ENCODE measurements at places on chromosomes 5 and 9.

DNA sequence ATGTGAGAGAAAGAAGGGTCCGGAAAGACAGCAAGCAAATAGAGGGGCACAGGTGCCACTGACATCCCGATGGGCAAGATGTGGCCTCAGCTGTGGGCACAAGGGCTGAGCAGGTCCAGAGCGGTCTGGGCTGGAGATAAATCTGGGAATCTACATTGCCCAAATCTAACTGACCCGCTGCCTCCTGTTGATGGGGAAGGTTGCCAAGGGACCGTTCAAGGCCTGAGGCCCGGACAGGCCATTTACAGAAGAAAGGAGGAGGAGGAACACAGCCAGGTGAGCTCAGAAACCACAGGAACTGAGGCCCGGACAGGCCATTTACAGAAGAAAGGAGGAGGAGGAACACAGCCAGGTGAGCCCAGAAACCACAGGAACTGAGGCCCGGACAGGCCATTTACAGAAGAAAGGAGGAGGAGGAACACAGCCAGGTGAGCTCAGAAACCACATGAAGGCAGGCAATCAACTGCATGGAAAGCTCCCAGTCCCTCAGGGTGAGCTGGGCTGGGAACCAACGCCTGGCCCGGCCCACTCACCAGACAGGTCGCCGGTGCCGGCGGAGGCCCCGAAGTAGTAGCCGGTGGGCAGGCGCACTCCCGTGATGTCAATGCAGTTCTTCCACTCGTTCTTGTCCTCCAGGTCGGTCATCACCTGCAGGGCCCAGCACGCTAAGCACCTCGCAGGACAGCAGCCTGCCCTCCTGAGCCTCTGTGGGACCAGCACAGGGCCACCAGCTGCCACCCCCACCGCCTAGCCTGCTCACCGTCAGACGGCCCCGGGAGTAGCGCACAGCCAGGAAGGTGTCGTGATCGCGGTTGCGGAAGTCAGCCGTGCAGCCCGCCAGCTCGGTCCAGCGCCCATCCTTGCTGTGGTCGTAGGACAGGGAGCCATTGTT lies 14.6 kb downstream of the LMAN2 start:
- no peak for DNase-seq

GRCh38 chr5:51279983-51280706 lies 103.1 kb upstream of the ISL1 start:
- DNase-seq, result no peak

GRCh38 chr5:63524281-63524680 lies 438.0 kb downstream of the HTR1A start:
- no peak for DNase-seq

GRCh38 chr5:112372543-112372942 lies 46.5 kb downstream of the EPB41L4A start:
- DNase-seq, result no peak

GRCh38 chr9:89788434-89788833 lies 183.6 kb downstream of the GADD45G start:
- DNase-seq, result no peak

DNA sequence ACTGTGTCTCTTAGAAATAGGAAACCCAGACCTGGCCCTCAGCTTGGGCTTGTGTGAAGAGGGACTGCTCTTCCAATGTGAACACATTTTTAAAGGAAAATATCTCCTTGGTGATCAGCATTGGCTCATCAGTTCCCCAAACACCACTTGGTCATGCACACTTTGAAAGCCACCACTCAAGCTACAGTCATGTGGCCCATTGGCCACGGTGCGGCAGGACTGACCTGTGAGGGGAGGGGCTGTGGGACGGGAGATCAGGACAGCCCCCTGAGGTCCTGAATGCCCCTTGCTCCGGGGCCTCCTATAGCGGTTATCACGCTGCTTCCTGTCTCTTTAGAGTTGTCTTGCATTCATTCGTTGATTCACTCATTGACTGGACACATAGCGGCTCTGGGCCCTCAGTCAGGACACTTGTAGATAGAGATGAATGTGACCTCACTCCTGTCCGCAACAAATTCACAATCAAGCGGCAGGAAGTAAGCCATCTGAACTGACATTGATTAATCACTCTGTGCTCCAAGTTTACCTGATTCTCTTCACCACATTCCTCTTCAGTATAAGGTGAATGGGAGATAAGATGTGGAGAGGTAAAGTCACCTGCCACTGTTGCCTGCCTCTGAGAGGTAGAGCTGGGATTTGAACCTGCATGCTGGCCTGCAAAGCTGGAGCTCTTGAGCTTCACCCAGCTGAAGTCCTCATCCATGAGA lies 73.1 kb downstream of the COL15A1 start:
- DNase-seq, result no peak

GRCh38 chr5:33903118-33903517 lies 11.3 kb upstream of the ADAMTS12 start:
- DNase-seq, result no peak

DNA sequence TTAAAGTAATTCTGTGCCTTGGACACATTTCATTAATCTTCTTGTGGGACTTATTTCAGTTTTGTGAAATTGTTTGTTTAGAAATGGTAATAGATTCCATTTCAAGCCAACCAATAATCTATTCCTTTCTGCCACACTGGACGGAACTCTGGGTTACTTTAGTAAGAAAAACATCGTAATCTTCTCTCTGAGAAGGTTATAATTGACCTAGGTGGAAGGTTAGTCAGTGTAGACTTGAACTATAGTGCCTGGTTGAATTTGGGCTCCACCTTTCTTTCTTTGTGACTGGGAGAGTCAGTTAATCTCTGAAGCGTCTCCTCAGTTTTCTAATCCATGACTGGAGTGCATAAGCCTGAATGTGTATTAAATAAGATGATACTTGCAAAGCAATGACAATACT lies 89.7 kb upstream of the PRLR start:
- DNase-seq, result no peak

GRCh38 chr9:136325358-136325757 lies 2.0 kb upstream of the GPSM1 start:
- DNase-seq, result no peak

- DNase-seq, result peak; percentile 76
Observed at GRCh38 chr5:125176005-125176390, 429.6 kb upstream of the ZNF608 start.

GRCh38 chr5:98570010-98570409 lies 203.5 kb upstream of the RGMB start:
- peak; percentile 3 for DNase-seq

- peak; percentile 57 for DNase-seq
Observed at GRCh38 chr9:83472221-83472665, 66.0 kb downstream of the FRMD3 start.

DNA sequence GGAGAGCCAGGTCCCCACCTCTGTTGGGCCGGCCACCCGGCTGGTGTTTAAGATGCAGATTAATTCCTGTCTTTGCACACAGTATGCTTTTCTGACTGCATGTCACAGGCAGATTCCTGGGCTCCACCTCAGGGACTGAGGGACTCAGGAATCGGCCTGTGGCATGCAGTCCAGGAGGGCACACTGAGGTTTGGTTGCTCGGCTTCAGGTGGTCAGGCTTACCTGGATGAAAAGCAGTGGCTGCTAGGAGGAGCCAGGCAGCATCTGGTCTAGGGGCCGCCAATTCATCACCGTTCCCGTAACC lies 1.1 kb downstream of the WDR5 start:
- no peak for DNase-seq

GRCh38 chr9:4904322-4905134 lies 80.5 kb upstream of the JAK2 start:
- DNase-seq, result no peak

- no peak for DNase-seq
Observed at GRCh38 chr9:89448381-89448780, 49.5 kb downstream of the SEMA4D start.

DNA sequence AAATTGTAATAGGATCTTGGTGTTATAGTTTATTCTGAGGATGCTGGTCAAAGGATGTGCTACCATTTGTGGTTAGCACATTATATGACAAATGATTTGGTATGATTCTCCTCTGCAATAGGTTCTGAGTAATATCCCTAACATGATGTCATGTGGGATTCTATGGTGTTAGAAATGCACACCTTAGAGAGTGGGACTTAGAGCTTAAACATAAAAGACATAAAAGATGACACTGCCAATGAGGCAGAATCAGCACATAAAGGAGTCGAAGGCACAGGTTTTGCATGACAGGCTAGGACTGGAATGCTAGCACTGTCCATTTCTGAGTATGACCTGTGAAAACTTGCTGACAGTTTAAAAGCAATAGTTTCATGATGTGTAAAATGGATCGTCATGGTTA lies 100.4 kb downstream of the OSTF1 start:
- peak; percentile 31 for DNase-seq

- no peak for DNase-seq
Observed at GRCh38 chr9:94792511-94792910, 66.0 kb downstream of the AOPEP start.

DNA sequence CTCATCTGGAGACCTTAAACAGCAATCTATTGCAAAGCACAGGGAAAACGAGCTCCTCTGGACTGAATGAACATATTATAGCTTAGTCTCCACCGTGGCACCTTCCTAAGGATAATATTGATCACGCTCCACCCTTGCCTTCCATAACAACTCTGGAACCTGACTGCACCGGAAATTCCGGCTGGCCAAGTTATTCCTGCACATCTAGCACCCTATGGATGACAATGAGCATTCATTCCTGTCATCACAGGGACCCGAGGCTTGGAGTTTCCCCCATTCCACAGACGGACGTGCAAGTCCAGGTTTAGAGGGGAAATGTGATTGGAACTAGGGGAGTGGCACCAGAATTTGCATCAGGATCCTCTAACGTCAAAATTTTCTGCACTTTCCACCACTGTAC lies 27.5 kb downstream of the STK10 start:
- DNase-seq, result no peak

- DNase-seq, result no peak
Observed at GRCh38 chr5:112149727-112150126, 269.4 kb downstream of the EPB41L4A start.

- DNase-seq, result no peak
Observed at GRCh38 chr5:143056792-143057579, 286.8 kb downstream of the ARHGAP26 start.

GRCh38 chr5:143533475-143533874 lies 130.0 kb upstream of the NR3C1 start:
- no peak for DNase-seq

GRCh38 chr9:115395511-115396021 lies 277.6 kb upstream of the TNC start:
- no peak for DNase-seq

- no peak for DNase-seq
Observed at GRCh38 chr5:142204219-142204618, 95.6 kb downstream of the NDFIP1 start.

- DNase-seq, result no peak
Observed at GRCh38 chr9:138053996-138054752, 176.6 kb downstream of the CACNA1B start.

- no peak for DNase-seq
Observed at GRCh38 chr9:132461281-132461896, 51.4 kb downstream of the CFAP77 start.

DNA sequence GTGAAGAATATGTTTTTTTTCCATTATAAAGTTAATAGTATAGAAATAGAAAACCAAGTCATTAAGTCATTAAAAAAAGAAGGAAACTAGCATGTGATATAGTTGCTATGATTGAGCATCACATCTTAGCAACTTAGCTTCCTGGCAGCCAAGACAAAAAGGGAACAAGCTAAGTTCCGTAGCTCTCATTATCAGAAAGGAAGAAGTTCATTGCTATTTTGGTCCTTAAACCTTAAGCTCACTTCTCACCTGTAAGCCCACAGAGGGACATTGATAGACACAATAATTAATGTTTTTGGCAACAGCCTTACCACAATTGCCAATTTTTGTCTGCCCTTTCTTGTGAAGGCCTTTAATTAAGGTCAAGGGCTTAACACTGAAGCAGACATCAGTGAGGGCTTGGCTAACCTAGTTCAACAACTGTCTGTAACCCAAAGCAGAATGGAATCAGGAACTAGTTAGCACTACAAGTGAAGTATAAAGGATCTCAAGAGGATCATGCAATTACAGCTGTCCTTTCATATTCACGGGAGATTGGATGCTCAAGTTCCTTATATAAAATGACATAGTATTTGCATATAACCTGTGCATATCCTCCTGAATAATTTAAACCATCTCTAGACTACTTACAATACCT lies 24.0 kb upstream of the KLF4 start:
- DNase-seq, result no peak

DNA sequence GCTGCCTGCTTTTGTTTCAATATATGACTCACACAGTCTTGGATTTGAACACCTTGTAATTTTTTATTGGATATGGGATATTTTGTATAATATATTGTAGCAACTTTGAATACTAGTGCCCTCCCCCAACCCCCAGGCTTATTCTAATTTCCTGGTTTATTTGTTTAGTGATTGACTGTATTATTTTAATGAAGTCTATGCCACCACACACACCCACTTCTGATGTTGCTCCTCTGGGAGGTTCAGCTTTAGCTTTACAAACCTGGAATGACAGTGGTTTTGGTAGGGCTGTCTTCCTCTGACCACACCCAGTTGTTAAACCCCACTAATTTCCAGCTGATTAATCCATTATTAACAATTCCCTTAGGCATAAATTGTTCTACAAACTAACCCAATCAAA lies 206.1 kb upstream of the NFIL3 start:
- no peak for DNase-seq

DNA sequence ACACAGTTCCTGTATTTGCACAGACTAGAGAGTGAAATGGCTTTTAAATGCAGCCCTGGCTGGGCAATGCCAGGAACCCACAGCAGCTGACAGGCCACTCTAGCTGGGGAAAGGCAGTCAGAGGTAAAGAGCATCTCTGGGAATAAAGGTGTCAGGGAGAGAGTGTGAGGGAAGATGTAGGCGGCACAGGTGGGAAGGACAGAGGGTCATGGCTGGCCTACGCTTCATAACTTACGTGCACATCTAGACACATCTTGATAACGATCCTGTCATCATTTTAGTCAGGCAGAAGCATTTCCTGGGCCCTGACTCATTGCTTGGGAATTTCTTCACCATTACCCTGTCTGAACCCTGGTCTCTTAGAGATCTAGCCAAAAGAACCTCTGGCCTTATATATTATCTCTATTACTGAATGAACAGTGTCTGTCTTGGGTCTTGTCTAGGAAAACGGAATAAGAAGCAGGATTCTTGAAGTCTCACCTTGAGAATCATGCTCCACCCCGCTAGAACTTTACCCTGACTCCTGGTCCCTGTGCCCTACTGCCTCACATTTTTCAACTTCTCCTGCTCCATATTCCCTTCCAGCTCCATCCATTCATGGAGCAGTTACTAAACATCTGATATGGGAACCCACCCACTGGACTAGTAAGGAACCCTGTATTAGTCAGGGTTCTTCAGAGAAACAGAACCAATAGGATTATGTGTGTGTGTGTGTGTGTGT lies 106.4 kb upstream of the ELL2 start:
- DNase-seq, result peak; percentile 73
